ENCODE measurements at places on chromosomes 2 and 18.

- no peak for DNase-seq
These were observed 8.9 kb upstream of the MYCN start for GRCh38 chr2:15931319-15931890.

DNA sequence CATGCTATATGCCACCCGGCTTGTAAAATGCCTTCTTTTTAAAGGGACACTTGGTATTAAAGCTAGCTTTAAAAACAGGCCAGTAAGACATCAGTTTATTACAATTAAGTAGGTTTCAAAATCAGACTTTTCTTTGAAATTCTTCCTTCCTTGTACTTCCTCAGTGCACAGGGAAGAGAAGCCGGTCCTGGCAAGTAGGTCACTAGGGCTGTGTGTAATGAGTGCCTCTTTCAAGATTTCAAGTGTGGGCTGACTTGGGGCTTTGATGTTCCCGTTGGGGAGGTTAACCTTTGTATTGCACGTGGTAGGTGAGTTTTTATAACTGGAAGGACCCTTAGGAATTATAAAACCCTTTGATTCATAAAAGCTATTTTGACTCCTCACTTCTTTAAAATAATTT, 566.4 kb upstream of the ID2 start:
- no peak for DNase-seq

- no peak for DNase-seq
These were observed 5.9 kb upstream of the NCKAP5 start for GRCh38 chr2:133574186-133574585.

DNA sequence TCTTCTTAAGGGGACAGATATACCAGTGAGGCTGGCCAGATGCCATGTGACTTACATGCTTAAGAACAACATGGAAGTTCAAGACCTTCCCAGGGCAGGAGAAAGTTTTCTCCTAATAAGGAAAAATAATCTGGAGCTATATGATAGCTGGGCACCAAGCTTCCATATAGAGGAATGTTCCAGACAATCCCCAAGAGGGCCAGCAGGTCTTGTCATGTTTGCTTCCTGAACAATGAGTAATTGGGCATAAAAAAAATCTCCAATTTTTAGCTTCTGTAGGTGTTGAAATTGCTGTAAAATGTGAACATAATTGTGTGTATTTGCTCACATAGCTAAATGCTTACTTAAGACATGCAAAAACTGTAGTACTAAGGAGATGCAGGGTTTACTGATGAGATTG, 809.5 kb upstream of the PIK3C3 start:
- no peak for DNase-seq

DNA sequence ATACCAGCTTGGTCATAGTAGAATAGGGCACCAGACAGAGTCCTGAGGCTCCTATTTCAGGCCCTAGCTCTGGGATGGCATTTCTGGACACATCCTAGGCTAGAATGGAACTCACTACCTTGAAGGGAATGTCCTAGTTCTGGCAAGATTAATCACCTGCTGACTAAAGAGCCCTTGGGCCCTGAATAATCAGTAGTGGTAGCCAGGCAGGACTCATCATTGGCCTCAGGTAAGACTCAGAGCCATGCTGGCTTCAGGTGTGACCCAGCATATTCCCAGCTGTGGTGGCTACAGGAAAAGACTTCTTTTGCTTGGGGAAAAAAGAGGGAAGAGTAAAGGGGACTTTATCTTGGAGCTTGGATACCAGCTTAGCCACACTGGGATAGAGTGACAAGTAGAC, 131.0 kb upstream of the SRD5A2 start:
- no peak for DNase-seq

GRCh38 chr2:170651624-170652325, 63.4 kb upstream of the SP5 start:
- no peak for DNase-seq

- no peak for DNase-seq
These were observed 124.8 kb downstream of the FIGN start for GRCh38 chr2:163610817-163611556.

GRCh38 chr2:139864821-139865302, 1084.7 kb upstream of the NXPH2 start:
- no peak for DNase-seq

DNA sequence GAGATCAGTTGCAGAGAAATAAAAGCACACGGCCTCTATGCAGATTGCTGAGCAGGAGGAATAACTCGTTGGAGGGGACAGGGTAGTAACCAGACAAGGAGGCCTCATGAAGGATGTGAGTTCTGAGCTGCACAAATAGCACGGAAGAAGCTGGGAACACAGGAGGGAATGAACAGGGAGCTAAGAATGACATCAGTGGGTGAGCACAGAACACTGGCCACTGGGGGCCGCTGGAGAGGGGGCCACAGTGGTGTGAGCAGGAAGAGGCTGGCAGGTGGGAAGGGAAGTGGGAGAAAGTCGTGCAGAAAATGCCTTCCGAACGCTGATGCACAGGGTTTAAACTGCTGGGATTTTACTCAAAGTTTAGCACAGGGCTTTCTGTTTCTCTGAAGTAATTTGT, 61.0 kb downstream of the ZAP70 start:
- DNase-seq: no peak

- DNase-seq: no peak
These were observed 73.3 kb upstream of the MCFD2 start for GRCh38 chr2:46988733-46989481.

GRCh38 chr2:114011713-114012112, 121.8 kb downstream of the ACTR3 start:
- DNase-seq: no peak

DNA sequence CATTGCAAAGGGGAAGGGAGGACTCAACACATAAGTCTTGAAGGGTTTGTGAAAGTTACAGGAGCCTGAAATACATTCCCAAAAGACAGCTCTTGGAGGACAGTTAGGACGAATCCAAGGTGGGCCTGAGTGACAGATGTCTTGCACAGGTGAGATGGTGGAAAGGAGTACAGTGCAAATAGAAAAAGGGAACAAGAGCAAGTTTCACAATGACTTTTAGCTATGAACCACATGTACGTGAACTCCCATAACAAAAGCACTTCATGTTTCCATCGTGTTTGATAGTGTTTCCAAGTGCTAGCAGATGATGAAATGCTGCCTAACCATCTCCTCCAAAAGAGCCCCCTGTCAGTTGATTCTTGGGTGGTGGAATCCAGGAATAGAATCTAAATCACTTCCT, 1.8 kb downstream of the IL18RAP start:
- DNase-seq: no peak

GRCh38 chr2:196096982-196097745, 28.5 kb upstream of the DNAH7 start:
- DNase-seq: no peak

DNA sequence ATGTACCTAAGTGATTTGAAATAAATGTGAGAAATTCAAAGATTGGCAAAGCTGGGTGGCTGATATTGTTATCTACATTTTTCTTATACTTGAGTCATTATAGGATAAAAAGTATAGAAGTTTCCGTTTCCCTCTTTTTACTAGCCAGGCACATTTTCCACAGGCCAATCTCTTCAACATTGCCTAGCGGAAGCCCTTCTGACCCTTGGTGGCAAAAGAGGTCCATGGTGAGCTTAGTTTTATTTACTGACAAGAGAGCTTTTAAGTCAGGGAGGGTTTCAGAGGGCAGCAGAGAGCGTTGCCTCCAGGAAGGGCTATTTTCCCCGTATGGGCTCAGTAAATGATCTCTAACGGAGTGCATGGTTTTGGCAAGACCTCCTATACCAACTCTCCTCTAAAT, 15.1 kb upstream of the RHOB start:
- DNase-seq: no peak

- DNase-seq: no peak
These were observed 22.8 kb downstream of the SGPP2 start for GRCh38 chr2:222447131-222447530.

GRCh38 chr2:79833235-79833878, 320.5 kb downstream of the CTNNA2 start:
- DNase-seq: no peak

GRCh38 chr2:54770676-54771075, 47.2 kb downstream of the EML6 start:
- no peak for DNase-seq

DNA sequence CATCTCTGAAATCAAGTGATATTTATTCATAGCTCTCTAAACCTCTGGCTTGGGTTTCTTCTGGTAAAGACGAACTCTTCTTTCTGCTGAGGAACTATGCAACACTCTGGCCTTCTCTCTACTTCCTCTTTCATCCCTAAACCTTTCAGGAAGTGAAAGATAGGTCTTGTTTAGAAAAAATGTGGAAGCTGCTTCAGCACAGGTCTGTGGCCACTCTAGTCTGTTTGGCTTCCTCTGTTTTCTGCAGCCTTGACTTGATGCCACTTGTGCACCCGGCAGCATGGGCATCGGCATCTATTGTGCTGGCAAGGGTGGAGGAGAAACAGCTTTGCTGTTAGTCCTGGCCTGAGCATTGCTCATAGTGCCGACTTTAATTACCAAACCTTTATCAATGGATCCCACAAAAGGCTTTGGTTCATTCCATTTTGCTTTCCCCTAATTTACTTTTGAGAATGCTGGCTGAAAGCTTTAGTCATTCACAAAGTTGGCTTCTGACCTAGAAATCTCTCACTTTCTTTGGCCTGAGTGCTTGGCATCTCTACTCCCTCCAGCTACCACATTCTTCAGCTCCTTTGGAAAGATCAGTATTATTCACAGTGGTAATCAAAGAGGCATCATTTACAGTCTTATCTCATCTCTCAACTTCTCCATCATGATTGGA, 32.0 kb upstream of the GPR39 start:
- no peak for DNase-seq

DNA sequence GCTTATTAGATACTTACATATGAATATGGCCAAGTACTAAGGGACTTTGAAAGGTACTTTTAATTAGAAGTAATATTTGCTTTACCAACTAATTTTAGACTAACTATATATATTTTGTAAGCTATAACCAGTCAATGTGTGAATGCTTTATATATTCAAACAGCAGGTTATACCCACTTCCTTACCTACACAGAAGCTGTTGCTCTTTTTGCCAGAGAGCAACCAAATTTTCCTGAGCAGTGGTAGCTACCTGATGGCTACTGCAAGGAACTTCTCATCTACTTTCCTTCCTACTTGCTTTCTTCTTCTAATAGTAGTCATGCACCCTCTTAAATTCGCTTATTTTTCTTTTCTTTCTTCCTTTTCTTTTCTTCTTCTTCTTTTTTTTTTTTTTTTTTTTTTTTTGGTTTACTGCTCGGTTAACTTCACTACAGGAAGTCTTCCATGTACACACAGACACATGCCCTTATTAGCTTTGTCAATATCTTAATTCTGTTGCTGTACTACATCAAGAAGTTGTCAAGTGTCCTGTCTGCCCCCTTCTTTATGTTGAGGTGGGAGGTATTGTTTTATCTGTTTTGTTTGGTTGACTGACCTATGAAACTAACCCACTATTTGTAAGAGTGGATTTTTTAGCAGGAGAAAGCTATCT, 95.0 kb downstream of the EPC2 start:
- DNase-seq: no peak

GRCh38 chr2:47034973-47035609, 119.5 kb upstream of the MCFD2 start:
- no peak for DNase-seq

GRCh38 chr18:35511833-35512232, 14.1 kb upstream of the INO80C start:
- DNase-seq: no peak

DNA sequence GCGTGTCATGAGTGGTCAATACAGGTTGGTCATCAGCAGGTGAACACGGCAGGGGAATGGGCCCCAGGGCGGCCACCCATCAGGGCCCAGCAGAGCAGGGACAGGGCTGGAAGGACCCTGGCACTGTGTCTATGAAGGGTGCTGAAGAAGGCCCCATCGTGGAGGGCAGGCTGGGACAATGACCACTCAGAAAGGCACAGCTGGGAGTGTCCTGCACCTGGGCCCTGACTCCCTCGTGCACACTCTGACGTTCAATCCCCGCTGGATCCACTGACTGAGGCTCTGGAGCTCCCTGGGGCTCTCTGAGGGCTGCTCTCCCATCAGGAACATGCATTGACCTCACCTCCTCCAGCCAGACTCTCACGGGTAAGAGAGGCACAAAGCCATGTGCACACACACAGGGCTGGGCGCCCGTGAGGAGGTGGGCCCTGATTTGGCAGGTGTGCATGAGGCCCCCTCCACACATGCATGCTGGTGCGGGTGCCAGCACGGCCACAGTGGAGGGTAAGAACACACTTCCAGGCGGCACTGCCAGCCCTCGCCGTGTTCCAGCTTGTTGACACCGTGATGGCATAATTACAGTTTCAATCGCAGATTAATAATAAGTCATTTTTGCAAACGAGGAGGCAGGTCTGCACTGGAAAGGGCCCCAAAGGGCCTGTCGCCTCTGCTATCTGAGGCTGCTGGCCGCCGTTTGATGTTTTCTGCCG, 58.5 kb downstream of the SMAD7 start:
- DNase-seq: no peak

- DNase-seq: no peak
These were observed 384.8 kb upstream of the PKDCC start for GRCh38 chr2:41663056-41663455.

DNA sequence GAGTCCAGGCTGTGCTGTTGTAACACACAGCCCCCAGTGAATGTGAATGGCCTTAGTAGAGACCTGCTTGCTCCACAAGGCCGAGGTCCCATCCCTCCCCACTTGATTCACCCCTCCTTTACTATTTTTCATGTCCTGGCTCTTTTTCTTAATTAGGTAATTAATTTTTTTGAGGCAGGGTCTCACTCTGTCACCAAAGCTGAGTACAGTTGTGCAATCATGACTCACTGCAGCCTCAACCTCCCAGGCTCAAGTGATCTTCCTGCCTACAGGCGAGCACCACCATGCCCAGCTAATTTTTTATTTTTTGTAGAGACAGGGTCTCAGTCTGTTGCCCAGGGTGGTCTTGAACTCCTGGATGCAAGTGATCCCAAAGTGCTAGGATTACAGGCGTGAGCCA, 19.3 kb downstream of the FBLN7 start:
- DNase-seq: no peak

DNA sequence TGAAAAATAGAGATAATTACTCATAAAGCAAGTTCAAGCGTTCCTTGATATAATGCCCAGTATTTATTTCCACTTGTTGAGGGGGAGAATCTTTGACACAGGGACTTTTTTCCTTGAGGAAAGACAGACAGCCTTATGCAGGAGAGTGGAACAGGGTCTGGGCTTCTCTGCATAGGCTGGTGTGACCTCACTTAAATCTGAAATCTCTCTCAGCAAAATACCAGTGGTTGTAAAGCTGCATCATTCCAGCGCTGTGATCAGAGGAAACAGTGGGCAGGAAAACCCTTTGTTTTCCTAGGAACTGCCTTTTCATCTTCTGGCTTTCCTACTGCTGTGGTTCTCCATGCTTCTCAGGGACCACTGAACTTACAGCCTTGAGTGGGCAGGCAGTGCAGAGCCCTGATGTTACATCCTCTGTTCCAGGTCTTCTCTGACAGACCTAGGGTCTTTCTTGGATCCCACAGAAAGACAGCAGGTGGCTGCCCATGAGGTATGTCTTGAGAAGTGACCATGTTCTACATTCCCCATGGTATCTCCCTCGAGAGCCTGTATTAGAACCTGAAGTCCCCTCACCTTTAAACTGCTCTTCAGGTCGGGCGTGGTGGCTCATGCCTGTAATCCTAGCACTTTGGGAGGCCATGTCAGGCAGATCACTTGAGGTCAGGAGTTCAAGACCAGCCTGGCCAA, 17.6 kb upstream of the MAP4K4 start:
- no peak for DNase-seq

Data from stimulated activated CD8-positive, alpha-beta memory T cell treated with anti-CD3 and anti-CD28 coated beads, Interleukin-4, amount 100 ng/mL, for 1 hour (primary cell).